Fibroblast of the aortic adventitia (primary cell): ENCODE measurements at places on chromosomes 4 and X.
A peak's percentile ranks its signal among the peaks of the same experiment; 100 is the strongest.

DNA sequence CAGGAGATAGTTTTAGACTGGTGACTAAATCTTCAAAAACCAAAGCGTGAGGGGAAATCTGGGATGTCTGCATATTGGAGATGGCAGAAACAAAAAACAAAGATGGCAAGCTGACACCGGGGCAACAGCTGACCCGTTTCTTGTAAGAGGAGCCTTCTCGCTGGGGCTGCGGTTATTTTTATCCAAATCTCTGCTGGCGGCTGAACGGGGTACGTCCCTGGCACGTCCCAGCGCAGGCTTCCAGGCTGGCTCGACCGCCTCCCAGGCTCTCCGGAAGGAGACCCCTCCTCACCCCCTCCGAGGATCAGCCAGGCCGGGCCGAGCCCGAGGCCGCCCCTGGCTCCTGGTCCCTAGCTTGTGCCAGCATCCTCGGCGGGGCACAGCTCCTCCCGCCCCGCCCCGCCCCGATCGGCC, 403 bp downstream of the SGCB start:
- peak; percentile 48 for DNase-seq

- DNase-seq = no peak
Observed at GRCh38 chr4:86558258-86558657, 35.9 kb upstream of the PTPN13 start.

DNA sequence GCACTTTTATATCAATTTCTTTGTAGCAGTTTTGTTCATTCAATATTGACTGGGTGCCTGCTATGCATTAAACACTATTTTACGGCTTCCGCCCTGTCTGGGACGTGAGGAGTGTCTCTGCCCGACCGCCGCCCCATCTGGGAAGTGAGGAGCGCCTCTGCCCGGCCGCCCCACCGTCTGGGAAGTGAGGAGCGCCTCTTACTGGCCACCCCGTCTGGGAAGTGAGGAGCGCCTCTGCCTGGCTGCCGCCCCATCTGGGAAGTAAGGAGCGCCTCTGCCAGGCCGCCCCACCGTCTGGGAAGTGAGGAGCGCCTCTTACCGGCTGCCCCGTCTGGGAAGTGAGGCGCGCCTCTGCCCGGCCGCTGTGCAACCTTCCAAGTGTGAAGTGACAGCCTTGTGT, 68.1 kb downstream of the RPS3A start:
- DNase-seq = no peak

GRCh38 chrX:122579526-122579925, 604.6 kb upstream of the GRIA3 start:
- no peak for DNase-seq

GRCh38 chr4:139540632-139541031, 15.4 kb downstream of the SETD7 start:
- peak; percentile 59 for DNase-seq

DNA sequence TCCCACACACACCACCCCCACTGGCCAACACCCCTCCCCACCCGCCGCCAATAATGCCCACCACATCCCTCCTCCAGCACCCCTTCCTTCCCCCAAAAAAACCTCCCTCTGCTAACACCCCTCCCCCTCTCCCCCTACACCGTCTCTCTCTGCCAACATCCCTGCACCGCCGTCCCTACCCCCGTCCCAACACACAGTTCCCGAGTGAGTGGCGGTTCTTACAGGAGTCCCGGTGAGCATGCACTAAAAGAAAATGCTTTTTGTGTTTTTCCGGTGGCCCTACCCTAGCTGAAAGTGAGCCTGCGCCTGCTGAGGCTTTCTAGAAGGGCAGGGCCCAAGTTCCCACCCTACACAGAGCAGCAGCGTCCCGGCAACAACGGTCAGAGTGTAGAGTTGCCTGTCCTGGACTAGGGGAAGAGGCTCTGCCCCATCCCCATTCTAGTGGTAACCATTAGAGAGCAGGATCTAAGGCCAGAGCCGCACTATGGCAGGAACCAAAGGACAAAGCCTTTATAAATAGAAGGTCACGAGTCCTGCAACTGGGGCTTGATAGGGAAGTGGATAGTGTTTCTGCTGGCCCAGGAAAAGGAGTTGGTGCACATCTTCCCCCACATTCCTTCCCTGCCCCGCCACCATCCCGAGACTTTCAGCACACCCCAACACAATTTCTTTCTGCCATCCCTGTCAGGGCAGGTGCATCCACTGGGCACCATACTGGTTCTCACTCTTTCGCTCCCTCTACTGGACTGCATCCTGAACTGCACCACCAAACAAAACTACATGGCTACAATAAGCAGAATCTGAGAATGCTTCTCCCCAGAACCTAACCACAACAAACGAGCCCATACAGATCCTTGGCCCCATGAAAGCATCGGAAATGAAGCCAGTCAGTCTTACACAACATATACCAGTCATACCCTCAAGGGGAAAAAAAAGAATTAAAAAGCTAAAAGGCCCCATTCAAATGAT, 78.1 kb upstream of the PAGE3 start:
- DNase-seq = peak; percentile 22

GRCh38 chrX:23821847-23822246, 38.9 kb downstream of the SAT1 start:
- DNase-seq = no peak

- no peak for DNase-seq
Observed at GRCh38 chrX:120732879-120733278, 103.0 kb upstream of the C1GALT1C1 start.

GRCh38 chr4:88147799-88148217, 10.6 kb downstream of the ABCG2 start:
- no peak for DNase-seq

- no peak for DNase-seq
Observed at GRCh38 chr4:101707596-101707995, 82.9 kb upstream of the BANK1 start.

- DNase-seq = peak; percentile 48
Observed at GRCh38 chrX:53631156-53631555, 55.4 kb downstream of the HUWE1 start.

DNA sequence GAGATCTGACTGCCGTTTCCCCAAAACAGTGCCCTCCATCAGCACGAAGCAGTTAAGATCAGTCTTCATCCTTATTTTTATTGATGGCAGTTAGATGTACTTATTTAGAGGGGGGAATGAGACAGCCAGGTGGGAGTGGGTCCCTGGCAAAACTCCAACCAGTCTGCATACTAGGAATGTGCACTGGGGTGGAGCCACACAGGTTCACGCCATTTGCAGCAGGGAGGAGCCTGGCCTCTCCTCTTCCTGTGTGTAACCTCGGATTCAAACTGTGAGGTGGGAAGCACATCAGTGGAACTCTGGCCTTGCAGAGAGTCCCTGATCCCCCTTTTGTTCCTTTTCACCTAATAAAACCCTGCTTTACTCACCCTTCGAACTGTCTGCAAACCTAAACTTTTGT, 987.7 kb upstream of the GRIA3 start:
- DNase-seq = no peak

GRCh38 chr4:44025376-44026020, 423.1 kb downstream of the KCTD8 start:
- DNase-seq = no peak

GRCh38 chrX:53255738-53256191, 25.6 kb downstream of the IQSEC2 start:
- no peak for DNase-seq

GRCh38 chr4:71188156-71188640, 150.6 kb upstream of the SLC4A4 start:
- no peak for DNase-seq

GRCh38 chr4:101292214-101292613, 55.1 kb downstream of the PPP3CA start:
- DNase-seq = no peak

- DNase-seq = no peak
Observed at GRCh38 chr4:37892641-37893040, 1.8 kb downstream of the TBC1D1 start.

DNA sequence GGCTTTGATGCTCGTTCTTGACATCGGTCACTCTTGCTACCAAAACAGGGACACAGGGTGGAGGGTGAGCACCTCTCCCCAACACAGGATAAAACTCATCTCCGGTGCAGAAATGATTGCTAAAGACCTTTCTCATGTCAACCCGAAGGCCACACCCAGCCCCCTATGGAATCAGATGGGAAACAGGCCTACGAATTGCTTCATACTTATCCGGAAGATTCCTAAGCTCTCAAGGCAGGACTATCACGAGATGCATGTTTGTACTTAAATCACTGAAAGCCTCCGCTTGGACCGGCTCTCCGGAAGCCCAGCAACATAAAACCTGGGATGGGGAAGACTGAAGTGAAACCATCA, 74.9 kb downstream of the MTMR1 start:
- DNase-seq = peak; percentile 3

DNA sequence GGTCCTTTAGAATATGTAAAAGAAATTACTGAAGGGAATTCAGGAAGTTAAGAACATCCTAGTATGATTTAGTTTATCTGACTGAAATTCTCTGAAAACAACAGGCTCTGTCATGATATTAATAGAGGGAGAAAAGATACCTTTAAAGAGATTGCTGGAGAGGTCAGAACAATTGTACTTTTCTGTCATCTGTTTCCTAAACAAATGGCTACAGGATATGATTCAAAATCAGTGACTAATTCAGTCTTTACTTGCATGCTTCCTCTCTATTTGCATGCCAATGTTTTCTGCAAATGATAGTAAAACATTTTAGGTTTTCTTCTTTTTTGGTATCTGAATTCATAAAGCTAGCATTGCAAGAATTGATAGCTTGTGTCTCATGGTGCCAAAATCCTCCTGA, 616.7 kb upstream of the PCDH7 start:
- DNase-seq = peak; percentile 18

- DNase-seq = no peak
Observed at GRCh38 chr4:79906303-79906702, 166.7 kb downstream of the ANTXR2 start.

GRCh38 chr4:110208419-110208818, 10.0 kb upstream of the ELOVL6 start:
- DNase-seq = no peak

DNA sequence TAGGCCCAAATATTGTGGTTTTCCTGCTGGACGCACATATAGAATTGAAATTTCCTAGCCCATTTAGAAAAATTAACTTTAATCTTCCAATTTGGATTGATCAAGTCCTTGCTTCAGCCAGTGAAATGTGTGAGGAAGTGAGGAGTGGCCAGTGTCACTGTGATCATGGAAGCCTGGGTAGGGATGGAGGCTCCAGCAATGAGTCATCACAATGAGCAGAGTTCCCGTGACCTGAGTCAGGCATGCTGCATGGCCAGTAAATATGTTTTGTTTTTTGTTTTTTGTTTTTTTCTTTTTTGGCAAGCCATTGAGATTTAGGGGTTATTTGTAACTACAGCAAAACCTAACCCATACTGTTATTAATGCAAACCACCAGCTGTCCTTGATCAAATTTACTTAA, 52.1 kb downstream of the IDS start:
- peak; percentile 32 for DNase-seq

DNA sequence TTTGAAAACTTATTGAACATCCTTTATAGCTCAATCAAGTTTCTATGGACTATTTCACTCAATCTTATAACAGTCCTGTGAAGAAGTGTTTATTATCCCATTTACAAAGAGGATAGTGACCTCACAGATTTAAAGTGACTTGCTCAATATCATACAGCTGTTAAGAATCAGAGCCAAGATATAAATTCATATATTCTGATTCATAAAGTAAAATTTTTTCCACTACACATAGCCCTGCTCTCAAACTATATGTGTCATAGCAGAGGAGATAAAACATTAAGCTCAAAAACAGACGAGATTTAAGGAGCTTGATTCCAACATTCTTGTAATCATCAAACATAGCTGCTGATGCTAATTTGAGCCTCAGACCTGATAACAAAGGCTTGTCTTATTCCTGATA, 226.8 kb downstream of the CAMK2D start:
- DNase-seq = peak; percentile 80

DNA sequence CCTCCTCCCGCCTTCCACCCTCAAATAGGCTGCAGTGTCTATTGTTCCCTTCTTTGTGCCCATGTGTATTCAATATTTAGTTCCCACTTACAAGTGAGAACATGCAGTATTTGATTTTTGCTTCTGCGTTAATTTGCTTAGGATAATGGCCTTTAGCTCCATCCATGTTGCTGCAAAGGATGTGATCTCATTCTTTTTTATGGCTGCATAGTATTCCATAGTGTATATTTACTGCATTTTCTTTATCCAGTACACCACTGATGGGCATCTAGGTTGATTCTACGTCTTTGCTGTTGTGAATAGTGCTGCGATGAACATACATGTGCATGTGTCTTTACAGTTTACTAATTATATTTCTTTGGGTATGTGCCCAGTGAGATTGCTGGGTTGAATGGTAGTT, 51.6 kb upstream of the TMPRSS11B start:
- DNase-seq = no peak

GRCh38 chr4:7073526-7074390, 5.9 kb upstream of the GRPEL1 start:
- peak; percentile 33 for DNase-seq

DNA sequence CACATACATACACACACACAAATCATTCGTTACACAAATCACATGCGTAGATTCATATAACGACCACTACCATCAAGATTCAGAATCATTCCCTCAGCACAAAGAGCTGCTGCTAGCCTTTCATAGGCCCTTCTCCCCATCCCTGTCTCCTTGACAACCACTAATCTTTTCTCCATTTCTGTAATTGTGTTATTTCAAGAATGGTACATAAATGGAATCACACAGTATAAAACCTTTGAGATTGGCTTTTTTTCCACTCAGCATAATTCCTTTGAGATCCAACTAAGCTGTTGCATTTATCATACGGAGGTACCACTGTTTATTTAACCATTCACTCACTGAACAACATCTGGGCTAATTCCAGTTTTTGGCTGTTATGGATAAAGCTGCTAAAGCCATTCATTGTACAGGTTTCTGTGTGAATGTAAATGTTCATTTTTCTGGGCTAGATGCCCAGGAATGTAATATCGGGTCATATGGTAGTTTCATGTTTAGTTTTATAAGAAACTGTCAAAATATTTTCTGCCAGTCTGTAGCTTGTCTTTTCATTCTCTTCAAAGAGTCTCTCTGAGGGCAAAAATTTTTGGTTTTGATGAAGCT, 64.1 kb downstream of the USP11 start:
- peak; percentile 10 for DNase-seq

DNA sequence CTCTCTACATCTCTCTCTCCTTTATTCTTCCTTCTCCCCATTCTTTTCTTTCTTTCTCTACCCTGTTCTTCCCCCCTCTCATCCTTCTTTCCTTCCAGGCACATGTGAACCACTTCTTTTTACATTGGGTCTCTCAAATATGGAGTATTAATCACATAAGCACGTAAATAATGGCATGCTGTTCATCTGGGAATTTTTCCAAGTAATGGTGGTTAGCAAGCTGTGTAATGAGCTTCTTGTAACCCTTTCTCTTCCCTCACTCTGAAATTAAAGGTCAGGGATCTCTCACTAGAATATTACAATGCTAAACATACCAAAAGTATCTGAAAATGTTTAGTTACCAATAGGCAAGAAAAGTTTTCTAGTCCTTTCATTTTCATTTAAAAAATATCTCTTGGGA, 239.9 kb upstream of the TEX13A start:
- DNase-seq = peak; percentile 55
